ENCODE measurements at places on chromosomes 3 and 15.

- DNase-seq, result no peak
These were observed 34.8 kb downstream of the RBPMS2 start for GRCh38 chr15:64740311-64741170.

- no peak for DNase-seq
These were observed 77.7 kb upstream of the NUDT16 start for GRCh38 chr3:131303848-131304247.

DNA sequence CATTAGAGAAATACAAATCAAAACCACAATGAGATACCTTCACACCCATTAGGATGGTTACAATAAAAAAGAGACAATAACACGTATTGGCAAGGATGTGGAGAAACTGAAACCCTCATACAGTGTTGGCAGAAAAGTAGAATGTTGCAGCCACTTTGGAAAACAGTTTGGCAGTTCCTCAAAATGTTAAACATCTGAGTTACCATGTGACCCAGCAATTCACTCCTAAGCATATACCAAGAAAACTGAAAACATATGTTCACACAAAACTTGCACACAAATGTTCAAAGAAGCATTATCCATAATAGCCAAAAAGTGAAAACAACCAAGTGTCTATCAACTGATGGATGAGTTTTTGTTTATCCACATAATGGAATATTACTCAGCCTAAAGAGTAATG is 166.9 kb upstream of the FAM3D start:
- no peak for DNase-seq

- DNase-seq, result peak; percentile 43
These were observed at the start of gene OXTR for GRCh38 chr3:8769088-8769822. Gene OXTR, minus strand, starts transcription at chr3:8769613. Its CDS starts 1,426 bp downstream, at chr3:8768187.

DNA sequence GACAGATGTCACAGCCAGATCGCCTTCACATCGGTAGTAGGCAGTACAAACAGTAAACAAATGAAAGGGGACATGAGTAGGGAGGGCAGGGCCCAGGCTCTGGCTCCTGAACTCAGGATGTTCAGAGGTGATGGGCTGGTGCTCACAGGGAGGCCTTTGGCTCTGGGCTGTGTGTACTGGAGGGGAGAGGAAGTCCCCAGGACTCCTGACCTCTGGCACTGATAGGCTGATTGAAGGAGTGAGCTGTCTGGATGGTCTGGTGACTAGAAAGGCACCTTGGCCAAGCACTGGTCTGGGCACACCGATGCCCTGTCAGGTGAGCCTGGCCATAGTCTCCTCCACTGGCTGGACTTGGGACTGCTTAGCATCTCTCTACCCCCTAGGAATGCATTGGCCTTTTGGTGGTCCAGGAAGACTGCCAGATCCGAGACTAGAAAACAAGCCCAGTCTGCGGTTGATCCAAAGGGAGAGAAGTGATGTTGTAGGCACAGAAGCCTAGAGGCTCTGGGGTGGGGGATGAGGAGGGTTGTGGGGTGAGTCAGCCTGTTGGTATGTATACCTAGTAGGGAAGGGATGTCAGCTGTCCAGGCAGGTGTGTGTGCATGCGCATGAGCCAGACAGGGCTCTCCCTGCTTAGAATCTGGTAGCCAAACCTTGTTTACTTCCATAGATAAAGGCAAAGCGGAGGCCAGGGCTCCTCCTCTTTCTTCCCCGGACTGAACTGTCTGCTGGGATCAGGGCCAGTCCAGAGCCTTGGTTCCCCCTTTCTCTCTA is 1.9 kb downstream of the SPINT1 start:
- DNase-seq, result no peak

DNA sequence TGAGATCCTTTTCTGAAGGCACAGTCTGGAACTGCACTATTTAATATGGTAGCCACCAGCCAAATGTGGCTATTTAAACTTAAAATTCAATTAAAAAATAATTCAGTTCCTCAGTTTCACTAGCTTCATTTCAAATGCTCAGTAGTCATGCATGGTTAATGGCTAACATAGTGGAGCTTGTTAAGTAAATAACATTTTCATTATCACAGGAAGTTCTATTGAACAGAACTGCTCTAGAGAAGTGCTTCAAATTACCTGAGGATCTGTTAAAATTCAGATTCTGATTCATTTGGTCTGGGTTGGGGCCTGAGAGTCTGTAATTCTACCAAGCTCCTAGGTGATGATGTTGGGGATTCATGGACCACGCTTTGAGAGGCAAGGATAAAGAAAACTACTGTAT is 109.6 kb upstream of the THRB start:
- no peak for DNase-seq

Data from hematopoietic multipotent progenitor cell treated with erythropoietin and hydrocortisone succinate and interleukin-3 and kit ligand, for 15 days (in vitro differentiated cells).